ENCODE measurements at places on chromosomes 1 and 21.

DNA sequence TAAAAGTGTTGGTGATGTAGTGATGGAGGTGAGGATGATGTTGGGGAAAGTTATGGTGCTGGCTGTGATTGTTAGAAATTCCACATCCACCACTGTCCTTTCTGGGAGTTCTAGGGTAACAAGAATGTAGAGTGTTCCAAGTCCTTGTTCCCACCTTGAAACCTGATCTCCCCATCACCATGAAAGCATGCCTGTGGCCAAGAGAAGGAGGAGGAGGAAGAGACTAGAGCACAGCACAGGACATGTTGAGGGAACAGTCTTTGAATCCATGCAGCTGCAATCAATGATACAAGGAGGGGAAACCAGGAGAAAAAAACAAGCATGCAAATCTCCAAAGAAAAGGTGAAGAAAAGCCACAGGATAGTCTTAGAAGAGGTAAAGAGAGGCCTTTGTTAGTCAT lies 45.9 kb upstream of the ARTN start:
- DNase-seq: no peak

GRCh38 chr1:106620521-106620954 lies 435.9 kb upstream of the PRMT6 start:
- no peak for DNase-seq

GRCh38 chr1:24381256-24381655 lies 32.3 kb downstream of the STPG1 start:
- DNase-seq: no peak

GRCh38 chr1:36096500-36097432 lies 8.1 kb downstream of the ADPRS start:
- no peak for DNase-seq

- DNase-seq: no peak
Measured at GRCh38 chr1:95994643-95995042, 726.9 kb upstream of the PTBP2 start.

GRCh38 chr1:237179503-237179902 lies 137.5 kb downstream of the RYR2 start:
- DNase-seq: no peak

GRCh38 chr1:37325509-37326437 lies 148.6 kb upstream of the ZC3H12A start:
- DNase-seq: no peak

DNA sequence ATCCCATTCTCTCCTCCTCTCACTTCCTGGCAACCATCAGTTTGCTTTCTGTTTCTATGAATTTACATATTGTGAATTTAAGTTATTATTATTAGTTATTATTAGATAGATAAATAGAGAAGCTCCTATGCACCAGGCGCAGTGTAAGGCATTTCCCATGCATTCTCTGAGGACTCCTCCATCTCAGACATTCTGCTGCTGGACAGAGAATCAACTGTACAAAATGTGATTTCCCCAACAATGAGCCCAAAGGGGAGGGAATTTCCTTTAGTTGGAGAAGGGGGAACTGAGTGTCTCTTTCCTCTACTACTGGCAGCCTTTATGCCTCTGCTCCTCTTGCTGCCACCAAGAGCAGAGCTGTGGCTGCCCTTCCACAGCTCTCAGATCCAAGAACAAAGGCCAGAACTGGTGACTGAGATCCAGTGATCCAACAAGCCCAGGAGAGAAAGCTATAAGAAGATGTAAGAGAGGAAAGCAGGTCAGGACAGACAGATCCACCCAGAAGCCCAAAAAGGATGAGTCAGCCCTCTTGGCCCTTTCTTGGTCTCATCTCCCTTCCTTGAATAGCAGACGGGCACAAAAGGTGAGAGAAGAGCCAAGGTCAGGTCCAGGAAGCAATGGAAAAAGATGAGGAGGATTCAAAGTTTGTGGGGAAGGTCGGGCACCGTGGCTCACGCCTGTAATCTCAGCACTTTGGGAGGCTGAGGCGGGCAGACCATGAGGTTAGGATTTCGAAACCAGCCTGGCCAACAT lies 3.5 kb upstream of the IVL start:
- DNase-seq: no peak

GRCh38 chr1:159829273-159829634 lies 2.6 kb downstream of the SLAMF8 start:
- no peak for DNase-seq

DNA sequence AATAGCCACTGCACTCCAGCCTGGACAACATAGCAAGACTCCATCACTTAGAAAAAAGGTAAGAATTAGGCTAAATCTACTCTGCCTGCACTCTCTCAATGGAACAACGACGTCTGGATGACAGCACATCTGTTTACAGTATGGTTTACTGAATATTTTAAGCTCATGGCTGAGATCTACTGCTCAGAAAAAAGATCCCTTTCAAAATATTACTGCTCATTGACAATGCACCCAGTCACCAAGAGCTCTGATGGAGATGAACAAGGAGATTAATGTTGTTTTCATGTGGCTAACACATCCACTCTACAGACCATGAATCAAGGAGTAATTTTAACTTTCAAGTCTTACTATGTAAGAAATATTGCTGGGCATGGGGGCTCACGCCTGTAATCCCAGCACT lies 58.0 kb downstream of the SLC27A3 start:
- DNase-seq: no peak

DNA sequence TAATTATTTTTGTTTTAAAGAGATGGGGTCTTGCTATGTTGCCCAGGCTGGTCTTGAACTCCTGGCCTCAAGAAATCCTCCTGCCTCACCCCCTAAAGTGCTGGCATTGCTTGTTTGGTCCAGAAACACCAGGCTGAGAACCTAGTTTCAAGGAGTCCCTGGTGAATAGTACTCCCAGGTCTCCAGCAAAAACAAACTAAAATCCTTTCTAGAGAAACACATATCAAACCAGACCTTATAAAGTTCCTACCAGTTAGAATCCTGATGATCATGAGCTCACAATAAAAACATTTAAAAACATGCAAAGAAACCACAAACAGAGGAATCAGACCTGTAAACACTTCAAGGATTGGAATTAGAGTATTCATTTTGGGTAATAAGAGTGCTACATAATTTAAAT lies 34.4 kb upstream of the PADI1 start:
- no peak for DNase-seq

DNA sequence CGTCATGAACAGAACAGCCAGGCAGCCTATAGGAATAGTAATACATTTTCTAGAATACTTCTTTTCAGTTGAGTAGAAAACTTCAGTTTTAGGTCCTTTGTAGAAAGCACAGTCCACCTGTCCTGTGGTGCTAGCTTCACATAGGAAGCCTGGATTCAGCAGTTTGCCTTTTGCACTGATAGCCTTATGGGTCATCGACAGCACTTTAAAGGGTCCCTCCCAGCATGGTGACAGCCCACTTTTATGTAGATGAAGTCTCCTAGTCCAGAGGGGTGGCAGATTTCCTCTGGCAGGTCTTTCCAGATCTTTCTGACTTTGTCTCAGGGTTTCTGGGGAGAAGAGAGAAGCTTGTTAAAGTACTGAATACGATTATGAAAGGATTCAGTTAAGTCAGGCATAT lies 161.4 kb upstream of the TNR start:
- no peak for DNase-seq

DNA sequence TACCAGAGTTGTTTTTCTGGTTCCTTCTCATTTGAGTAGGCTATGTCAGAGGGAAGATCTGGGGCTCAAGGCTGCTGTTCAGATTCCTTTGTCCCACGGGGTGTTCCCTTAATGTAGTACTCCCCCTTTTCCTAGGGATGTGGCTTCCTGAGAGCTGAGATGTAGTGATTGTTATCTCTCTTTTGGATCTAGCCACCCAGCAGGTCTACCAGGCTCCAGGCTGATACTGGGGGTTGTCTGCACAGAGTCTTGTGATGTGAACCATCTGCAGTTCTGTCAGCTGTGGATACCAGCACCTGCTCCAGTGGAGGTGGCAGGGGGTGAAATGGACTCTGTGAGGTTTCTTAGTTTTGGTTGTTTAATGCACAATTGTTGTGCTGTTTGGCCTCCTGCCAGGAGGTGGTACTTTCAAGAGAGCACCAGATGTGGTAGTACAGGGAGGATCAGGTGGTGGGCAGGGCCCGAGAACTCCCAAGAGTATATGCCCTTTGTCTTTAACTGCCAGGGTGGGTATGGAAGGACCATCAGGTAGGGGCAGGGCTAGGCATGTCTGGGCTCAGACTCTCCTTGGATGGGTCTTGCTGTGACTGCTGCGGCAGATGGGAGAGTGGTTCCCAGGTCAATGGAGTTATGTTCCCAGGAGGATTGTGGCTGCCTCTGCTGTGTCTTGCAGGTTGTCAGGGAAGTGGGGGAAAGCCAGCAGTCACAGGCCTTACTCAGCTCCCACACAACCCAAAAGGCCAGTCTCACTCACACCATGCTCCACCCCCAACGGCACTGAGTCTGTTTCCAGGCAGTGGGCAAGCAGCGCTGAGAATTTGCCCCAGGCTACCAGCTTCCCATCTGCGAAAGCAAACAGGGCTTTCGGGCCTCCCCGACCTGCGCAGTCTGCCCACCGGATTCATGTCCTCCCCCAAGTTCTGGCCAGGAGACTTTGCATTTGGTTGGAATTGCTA lies 64.2 kb downstream of the SERINC2 start:
- no peak for DNase-seq

GRCh38 chr1:60156371-60156770 lies 82.8 kb upstream of the C1orf87 start:
- no peak for DNase-seq

GRCh38 chr1:9628541-9629444 lies 22.7 kb upstream of the PIK3CD start:
- no peak for DNase-seq

GRCh38 chr1:97864615-97865014 lies 56.2 kb downstream of the DPYD start:
- DNase-seq: no peak

DNA sequence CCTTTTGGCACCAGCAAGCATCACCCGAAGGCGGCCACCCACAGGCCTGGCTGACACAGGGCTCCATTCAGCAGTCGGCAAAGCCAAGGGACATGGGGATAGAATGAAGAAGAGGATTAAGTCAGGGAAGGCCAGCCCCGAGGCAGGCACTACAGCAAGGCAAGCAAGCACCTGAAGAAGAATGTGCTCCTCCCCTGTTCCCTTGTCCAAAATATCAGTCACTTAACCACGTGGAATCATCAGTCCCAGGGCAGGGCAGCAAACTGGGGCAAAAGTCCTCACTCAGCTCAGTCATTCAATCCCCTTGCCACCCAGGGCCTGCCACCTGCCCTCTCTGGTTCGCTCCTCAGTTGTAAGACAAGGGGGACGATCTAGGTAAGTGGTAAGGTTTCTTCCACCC lies 9.3 kb downstream of the KANK4 start:
- no peak for DNase-seq

GRCh38 chr1:109883248-109883955 lies 27.2 kb upstream of the CSF1 start:
- DNase-seq: no peak

DNA sequence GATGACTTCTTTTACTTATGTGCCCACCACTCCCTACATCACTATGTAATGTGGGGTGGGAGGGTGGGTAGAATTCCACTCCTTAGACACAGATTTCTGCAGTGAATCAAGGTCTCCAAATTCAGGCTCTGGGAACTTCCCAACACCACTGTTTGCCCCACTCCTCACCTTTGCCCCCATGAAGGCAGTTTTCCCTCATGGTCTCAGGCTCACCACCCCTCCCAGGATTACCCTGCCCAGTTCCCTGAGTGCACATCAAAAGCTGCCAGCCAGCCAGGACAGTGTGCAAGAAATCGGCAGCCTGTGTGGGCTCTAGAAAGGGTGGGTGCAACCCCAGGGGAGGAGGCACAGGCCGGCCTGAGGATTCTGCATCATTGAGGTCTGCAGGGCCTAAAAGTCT lies 14.8 kb downstream of the NENF start:
- no peak for DNase-seq

DNA sequence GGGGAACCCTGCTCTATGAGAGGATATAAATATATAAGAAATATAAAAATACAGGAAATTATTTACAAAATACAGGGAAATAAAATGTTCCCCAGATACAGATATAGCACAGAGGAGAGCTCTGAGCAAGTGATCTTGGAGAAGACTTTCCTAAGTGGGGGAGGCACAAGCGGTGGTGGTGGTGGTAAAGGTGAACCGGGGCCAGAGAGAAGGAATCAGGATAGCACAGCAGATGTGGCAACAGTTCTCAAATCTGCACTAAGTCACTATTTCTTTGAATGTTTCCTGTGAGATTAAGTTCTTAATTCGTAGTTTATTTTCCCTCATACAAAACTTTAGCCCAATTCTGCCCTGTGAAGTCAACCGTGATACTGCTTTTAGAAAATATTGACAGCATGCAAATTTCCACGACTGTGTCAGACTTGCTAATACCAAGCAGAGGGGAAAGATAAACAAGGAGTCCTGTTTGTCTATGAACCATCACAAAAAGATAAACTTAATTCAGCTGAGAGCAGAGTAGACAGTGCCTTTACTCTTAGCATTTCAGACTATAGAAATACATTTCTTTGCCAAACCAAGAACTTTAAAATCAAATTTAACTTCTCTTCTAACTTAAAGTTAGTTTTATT lies 237.5 kb upstream of the POGK start:
- no peak for DNase-seq

GRCh38 chr1:4071653-4072052 lies 171.6 kb upstream of the C1orf174 start:
- DNase-seq: no peak

DNA sequence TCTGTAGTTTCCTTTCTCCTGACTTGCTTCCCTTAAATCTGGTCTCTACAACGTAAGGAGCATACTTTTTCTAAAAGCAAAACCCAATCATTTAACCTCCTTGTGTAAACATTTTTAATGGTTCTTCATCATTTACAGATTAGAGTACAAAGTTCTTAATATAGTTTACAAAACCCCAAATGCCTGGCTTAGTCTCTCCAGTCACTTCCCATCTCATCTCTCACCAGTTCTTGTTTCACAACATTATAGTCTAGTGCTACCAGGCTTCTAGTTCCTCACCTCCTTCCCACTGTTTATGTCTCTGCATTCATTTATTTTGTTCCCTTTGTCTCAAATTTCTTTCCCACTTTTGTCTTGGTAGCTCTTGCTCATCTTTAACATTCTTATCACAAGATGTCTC lies 168.4 kb downstream of the FASLG start:
- DNase-seq: no peak

- no peak for DNase-seq
Measured at GRCh38 chr1:92484472-92485380, 2.0 kb downstream of the GFI1 start.

DNA sequence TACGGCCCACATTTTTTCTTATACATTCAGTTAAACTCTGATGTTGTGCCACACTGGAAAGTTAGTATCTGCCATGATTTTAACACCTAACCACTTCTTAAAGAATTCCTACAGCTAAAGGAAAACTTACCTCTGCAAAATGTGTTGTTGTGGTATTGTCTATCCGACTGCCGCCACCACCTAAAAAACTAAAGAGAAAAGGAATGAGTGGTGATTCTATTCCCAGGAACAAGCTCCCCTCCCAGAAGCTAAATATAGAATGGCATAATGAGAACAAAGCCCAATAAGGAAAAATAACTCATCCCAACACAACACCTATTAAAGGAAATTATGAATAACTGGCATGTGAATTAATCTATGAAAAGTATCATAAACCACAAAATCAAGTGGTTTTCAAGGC lies 39.5 kb downstream of the RNF115 start:
- DNase-seq: no peak

DNA sequence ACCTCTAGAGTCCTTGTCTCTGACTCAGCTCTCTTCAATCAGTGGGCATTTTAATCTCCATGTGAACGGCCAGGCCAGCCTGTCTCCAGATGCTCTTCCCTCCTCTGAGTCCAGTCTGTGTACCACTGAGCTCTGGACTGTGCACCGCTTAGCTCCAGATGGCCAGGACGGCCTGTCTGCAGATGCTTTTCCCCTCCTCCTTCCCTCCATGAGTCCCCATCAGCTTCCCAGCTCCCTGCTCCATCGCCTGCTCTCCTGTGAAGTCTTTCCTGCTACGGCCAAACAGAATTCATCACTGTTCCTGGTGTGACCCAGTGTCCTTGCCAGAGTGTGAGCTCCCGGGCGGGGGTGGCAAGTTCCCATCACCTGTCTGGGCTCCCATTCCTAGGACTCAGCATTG lies 42.0 kb downstream of the STUM start:
- no peak for DNase-seq

All from stimulated activated CD4-positive, alpha-beta T cell treated with anti-CD3 and anti-CD28 coated beads, Interleukin-15, amount 100 ng/mL, for 1 hour (primary cell).